ENCODE measurements at places on chromosomes 16 and 17. TPM values are rescaled to one million over a fixed set of nuclear protein-coding genes. Genes with fewer than 3 reads are reported as not detected.

- no peak for DNase-seq
These were observed 28.4 kb upstream of the CBFA2T3 start for GRCh38 chr16:89005201-89006035.

DNA sequence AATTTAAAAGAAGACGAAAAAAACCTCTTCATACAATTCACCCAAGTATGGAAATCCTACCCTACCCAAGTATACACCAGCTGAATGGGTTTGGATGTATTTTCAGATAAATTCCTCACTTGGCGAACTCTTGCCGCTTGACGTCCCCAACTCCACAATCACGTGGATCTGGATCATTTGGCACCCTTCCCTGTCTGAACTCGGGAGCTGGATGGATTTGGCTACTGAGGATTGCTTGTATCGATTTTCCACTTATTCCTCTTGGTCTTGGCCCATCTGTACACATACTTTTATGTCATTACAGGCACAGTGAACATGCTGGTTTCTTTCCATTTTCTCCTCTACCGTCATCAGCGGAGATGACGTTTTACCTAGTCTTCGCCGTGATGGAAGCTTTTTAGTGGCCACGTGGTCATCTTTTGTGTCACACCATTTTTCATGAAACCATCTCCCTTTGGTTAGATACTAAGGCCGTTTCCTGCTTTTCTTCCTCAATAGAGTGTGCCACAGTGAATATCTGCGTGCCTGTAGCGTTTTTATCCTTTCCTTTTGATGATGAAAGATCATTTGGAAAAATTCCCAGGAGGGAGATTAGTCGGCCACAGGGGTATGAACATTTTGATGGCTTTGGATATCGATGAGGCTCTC lies 47.1 kb downstream of the CMIP start:
- DNase-seq, result no peak

DNA sequence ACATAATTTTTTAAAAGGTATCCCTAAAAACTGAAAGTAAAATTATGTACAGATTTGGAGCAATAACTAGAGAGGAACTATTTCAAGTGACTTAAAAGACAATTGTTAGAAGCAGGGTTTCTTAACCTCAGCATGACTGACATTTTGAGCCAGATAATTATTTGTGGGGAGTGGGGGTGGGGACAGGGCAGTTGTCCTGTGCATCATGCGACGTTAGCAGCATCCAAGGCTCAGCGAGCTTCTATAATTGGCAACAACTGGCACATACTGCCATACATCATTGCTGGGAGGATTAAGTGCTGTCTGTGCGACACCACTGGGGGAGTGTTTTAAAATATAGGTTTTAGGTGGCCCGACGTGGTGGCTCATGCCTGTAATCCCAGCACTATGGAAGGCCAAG lies 27.1 kb downstream of the GABARAPL2 start:
- no peak for DNase-seq

DNA sequence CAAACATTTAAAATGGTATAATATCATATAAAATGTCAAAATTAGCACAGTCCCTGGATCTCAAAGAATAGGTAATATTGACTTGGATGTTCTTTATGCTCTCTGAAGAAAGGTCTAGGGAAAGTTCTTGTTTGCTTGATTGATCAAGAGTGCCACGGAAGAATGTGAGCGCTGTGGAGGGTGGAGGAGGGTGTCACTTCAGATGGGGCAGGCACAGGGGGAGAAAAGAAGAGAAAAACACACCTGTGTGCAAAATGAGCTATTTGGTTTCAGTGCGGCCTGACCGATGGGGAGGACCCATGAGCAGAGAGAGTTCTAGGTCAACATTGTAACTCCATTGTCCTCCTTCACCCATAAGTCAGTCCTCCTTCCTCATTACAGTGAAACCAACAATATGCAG lies 8.8 kb upstream of the VPS4A start:
- DNase-seq, result no peak

GRCh38 chr16:86531641-86532525 lies 21.6 kb downstream of the FOXF1 start:
- no peak for DNase-seq

- DNase-seq, result no peak
These were observed 115.9 kb downstream of the ANKRD11 start for GRCh38 chr16:89374393-89374960.

GRCh38 chr16:29899516-29900101 lies at the start of gene SEZ6L2:
Gene SEZ6L2, minus strand, starts transcription at chr16:29899550. Its CDS starts 531 bp downstream, at chr16:29899019.
- no peak for DNase-seq

Gene ADAD2
- 1.2 TPM for total RNA-seq

- DNase-seq, result no peak
These were observed 7.1 kb downstream of the TEKT3 start for GRCh38 chr17:15334266-15334665.

GRCh38 chr17:31534223-31534888 lies 142.9 kb downstream of the RAB11FIP4 start:
- DNase-seq, result no peak

DNA sequence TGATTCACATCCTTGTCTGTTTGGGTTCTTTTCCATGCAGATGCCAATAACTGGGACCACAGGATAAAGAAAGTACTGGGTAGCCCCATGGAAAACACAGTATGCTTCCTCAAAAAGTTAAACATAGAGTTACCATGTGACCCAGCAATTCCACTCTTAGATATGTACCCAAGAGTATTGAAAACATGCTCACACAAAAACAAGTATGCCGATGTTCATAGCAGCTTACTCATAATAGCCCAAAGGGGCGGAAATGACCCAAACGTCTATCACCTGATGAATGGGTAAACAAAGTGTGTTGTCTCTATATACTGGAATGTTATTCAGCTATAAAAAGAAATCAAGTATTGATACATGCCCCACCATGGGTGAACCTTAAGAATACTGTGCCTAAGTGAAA lies 55.4 kb downstream of the CYB5B start:
- DNase-seq, result no peak

- DNase-seq, result no peak
These were observed 115.1 kb downstream of the PPM1E start for GRCh38 chr17:58870747-58871146.

DNA sequence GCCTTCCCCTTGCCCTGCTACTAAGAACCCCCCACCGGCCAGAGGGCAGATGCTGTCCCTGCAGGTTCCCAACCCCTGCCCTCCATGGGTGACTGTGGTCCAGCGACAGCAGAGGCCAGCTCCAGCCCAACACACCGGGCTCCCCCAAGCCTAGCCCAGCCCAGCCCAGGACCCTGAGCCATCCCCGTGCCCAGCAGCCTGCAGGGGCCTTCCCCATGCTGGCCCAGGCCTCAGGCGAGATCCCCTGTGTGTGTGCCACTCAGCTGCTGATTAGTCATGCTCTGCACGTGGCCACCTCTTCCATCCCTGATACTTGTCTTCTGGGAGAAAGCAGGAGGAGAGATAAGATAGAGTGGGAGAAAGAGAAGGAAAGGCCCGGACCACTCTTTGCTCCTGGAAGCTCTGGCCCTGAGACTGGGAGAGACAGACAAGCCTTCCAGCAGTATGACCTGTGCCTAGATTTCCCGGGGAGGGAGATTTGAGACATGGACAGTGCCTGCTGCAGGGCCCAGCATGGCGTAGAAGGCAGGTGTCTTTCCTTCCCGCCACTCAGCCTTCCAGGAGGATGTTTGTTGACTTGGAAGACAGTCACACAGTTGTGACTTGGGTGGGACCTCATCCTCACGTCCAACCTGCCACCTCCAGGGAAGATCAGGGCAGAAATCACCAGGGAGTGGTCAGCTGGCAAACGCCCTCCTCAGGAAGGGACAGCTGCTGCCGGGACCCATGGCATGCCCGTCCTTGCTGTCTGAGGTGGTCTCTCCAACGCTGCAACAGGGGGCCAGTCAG lies 41.3 kb upstream of the RASD1 start:
- DNase-seq, result no peak

DNA sequence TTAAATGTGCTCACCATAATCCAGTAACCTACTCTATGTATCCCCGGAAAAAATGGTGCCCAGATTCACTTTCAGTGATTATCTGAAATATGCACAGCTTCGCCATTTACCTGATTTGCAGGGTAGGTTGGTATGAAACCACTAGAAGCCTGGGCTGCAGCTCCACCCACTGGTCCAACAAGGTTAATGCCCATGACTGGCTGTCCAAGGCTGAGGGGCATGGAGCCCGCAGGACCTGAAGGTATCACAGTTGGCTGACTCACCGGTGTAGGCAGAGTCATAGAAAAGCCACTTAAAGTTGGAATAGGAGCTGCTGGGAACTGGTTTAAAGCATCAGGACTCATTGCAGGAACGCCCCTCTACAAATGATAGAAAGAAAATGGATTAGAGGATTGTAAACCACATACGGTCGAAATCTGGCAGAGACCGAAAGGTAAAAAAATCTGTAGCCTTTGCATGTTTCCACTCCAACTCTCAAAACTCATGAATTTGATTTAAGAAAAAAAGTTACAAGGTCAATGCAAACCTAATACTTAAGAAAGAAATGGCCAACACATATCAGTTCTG lies 38.6 kb downstream of the SYNRG start:
- DNase-seq, result no peak

- no peak for DNase-seq
These were observed 246.9 kb upstream of the GSE1 start for GRCh38 chr16:85366031-85366763.

DNA sequence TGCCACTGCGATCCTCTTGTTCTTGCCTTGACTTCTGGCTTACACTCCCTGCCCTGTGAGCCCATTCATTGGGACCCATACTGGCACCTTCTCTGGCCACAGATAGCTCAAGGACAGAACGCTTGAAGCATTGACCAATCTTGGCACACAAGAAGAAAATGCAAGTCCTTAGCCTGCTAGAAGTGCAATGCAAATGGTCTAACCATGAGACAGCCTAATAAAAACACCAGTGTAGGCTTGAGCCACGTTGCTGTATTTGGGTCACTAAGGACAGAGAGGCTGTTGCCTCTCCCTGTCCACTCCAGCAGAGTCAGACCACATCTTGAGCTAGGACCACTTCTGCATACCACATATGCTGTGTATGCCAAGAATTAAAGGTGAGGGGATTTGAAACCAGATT lies 41.2 kb upstream of the HLF start:
- DNase-seq, result no peak

Gene RHBDF1
- total RNA-seq, result 92.7 TPM

Gene ZFP3
- 3.9 TPM for total RNA-seq

Gene NACA2
- not detected for total RNA-seq

Gene CCNF
- 3.0 TPM for total RNA-seq

DNA sequence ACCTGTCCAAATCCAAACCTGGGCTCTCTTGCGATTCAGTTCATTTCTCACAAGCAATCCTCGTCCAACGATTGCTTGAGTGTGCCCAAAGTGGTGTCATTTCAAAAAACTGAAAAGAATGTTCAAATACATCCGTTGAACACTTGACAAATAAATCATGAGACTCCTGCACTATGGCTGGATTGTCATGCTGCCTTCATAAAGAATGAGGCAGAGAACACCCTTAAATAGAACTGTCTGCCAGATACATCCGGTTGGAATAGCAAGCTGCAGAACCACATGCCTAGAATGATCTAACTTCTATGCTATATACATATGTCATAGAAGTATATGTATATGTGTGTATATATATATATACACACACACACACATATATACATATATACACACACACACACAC lies 55.4 kb upstream of the HAPSTR1 start:
- DNase-seq, result no peak

DNA sequence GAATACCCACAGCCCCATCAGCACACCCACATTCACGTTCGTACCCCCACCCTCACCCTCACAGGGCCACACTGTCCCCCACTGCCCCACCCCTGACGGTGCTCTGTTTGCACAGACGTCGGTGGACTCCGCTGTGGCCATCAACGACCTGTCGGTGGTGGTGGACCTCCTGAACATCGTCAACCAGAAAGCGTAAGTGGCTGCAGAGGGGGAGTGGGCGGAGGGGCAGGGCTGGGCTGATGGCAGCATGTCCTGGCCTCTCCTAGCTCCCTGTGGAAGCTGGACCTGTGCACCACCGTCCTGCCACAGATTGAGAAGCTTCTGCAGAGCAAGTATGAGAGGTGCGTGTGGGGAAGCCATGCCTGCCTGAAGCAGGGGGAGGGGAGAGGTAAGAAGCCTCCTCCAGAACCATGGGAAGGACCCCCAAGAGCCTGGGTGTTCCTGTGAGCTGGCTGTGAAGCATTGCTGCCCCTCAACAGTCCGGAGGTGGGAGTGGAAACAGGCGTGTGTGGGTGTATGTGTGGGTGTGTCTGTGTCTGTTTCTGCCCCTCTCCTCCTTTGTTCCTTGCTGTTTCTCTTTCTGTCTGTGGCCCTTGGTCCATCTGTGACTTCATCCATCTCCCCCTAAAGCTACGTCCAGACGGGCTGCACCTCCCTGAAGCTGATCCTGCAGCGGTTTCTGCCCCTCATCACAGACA lies 20.3 kb downstream of the KATNB1 start:
- DNase-seq, result no peak

DNA sequence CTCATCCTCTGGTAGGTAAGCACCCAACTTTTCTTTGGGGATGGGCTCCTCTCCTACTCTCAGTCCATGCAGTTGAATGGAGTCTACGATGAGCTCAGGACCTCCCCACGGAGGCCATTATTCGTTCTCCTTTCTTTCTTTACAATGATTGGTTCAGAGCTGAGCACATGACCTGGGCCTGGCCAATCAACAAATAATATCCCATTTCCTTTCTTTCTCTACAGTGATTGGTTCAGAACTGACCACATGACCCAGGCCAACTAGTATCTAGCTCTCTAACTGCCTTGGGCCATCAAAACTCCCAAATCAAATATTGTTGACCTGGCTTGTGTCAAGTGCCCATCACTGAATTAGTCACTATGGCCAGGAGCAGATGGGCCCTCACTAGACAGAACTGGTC lies 129.2 kb downstream of the USP31 start:
- no peak for DNase-seq

- no peak for DNase-seq
These were observed 19.9 kb downstream of the COTL1 start for GRCh38 chr16:84597931-84598351.

Gene RUNDC1
- total RNA-seq, result 15.6 TPM

- DNase-seq, result no peak
These were observed 607.2 kb downstream of the MAF start for GRCh38 chr16:78993346-78993745.

Gene CCL8
- not detected for total RNA-seq

Gene AOC2
- 2.9 TPM for total RNA-seq

DNA sequence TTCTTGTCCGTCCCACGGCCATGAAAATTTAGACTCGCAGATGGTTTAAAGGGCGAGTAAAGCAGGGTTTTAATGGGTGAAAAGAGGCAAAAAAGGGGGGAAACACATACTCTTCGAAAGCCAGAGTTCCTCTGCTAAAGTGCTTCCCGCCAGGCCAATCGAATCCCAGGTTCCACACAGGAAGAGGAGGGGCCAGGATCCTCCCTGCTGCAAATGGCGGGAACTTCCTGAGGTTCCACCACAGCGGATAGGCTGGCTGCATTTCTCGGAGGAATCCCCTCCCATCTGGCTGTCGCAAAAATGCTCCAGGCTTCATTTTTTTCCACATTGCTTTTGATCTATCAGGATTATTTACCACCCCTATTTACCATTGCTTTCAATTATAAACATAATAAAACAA lies 670.1 kb upstream of the CA10 start:
- no peak for DNase-seq

Gene CNTNAP4
- total RNA-seq, result not detected

GRCh38 chr17:72370819-72371218 lies 250.0 kb downstream of the SOX9 start:
- DNase-seq, result no peak

- no peak for DNase-seq
These were observed 21.9 kb downstream of the ORC6 start for GRCh38 chr16:46711106-46712058.

GRCh38 chr17:80650751-80651518 lies 106.3 kb downstream of the RPTOR start:
- DNase-seq, result no peak

Gene KRTAP2-2
- total RNA-seq, result not detected

- DNase-seq, result no peak
These were observed 6.8 kb downstream of the ANKFY1 start for GRCh38 chr17:4256952-4257351.

Gene CSH2
- total RNA-seq, result not detected

All from tibial nerve (tissue), 4 donors.